Activated CD4-positive, alpha-beta T cell treated with anti-CD3 and anti-CD28 coated beads for 36 hours (primary cell): ENCODE measurements at places on chromosomes 2 and 18. TPM values are rescaled to one million over a fixed set of nuclear protein-coding genes. Genes with fewer than 3 reads are reported as not detected.
A peak's percentile ranks its signal among the peaks of the same experiment; 100 is the strongest.

GRCh38 chr2:38381381-38382143 lies 4.5 kb upstream of the ATL2 start:
- DNase-seq: no peak
- H3K4me1 ChIP-seq: peaks cover 35% of the 10 kb centered on the region
- no peak overlapping the region for H3K4me3 ChIP-seq
- no peaks in the 10 kb centered on the region for H3K27me3 ChIP-seq
- no peak overlapping the region for H3K27ac ChIP-seq

GRCh38 chr2:135132314-135132713 lies 80.2 kb downstream of the RAB3GAP1 start:
- peaks cover 56% of the 10 kb centered on the region for H3K36me3 ChIP-seq
- no peak for DNase-seq
- no peaks in the 10 kb centered on the region for H3K27me3 ChIP-seq
- H3K4me1 ChIP-seq: peaks cover 8% of the 10 kb centered on the region

DNA sequence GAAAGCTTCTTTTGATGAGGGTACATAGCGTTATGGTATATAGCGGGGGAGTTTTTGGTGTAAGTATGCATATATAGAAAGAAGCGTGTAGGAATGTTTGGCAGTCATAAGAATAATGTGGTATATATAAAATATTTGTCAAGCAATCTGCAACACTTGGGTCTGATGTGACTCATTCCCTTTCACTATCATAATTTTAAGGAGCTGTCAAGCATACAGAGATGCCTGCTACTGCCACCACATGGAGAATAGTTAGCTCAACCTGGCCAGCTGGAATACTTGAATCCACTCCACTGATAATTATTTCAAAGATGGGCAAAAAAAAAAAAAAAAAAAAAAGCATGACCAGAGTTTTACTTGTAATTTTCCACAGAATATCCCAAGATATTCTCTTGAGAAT lies 559.8 kb upstream of the REG3G start:
- no peak for DNase-seq
- no peak overlapping the region for H3K27ac ChIP-seq
- no peaks in the 10 kb centered on the region for H3K27me3 ChIP-seq
- no peaks in the 10 kb centered on the region for H3K4me1 ChIP-seq
- no peaks in the 10 kb centered on the region for H3K36me3 ChIP-seq
- no peak overlapping the region for H3K4me3 ChIP-seq

DNA sequence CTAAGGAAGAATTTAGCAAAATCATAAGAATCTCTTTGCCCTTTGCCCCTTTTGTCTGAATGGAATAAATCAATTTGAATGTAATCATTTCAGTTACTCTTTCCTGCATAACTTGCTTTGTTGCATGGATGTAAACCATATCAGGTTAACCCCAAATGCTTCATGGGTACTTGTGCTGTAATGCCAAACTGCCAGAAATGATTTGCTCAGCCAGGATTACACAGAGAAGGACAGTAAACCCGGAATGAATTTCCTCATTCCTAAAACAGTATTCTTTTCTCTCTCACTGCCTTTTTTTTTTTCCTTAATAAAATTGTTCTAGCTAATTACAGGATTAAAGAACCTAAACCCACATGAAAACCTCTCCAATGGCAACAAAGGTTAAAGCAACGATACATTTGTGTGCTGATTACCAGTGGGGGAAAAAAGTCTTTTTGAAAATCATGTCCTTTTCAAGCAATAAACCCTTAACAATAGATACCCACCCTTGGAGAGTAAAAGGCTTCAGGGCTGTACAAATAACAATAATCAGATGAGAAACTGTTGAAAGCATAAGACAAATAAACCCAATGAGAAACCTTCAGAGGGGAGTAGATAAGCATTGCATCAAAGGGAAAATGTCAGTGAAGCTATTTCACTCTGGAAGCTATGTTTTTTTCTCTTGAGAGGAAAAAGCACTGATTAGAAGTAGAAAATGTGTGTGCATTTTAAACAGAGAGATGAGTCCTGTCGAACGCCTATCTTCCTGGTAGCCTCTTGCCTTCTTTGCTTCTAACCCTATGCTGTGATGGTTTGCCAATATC lies 275.3 kb downstream of the CDH2 start:
- no peaks in the 10 kb centered on the region for H3K27me3 ChIP-seq

DNA sequence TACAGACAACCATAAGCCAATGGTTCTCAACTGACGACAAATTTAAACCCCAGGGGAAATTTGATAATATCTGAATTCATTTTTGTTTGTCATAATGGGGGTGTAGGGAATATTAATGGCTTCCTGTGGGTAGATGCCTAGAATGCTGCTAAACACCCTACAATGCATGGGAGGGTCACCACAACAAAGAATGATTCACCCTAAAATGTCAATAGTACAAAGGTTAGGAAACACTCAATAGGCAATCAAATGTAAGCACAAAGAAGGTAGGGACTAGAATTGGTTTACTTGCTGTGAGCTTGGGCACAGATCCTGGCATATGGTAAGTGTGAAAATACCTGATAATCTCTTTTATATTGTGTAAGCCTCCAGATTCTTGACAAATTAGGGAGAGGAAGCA lies 20.1 kb upstream of the FANCL start:
- H3K4me3 ChIP-seq: no peak overlapping the region
- peaks cover 3% of the 10 kb centered on the region for H3K36me3 ChIP-seq
- no peak for DNase-seq
- peaks cover 15% of the 10 kb centered on the region for H3K27me3 ChIP-seq

GRCh38 chr2:203432811-203433210 lies 102.3 kb downstream of the RAPH1 start:
- no peaks in the 10 kb centered on the region for H3K27me3 ChIP-seq
- no peak overlapping the region for H3K4me3 ChIP-seq
- DNase-seq: no peak
- H3K36me3 ChIP-seq: peaks cover 5% of the 10 kb centered on the region

The FLACC1 gene
- 0.48 TPM for total RNA-seq

DNA sequence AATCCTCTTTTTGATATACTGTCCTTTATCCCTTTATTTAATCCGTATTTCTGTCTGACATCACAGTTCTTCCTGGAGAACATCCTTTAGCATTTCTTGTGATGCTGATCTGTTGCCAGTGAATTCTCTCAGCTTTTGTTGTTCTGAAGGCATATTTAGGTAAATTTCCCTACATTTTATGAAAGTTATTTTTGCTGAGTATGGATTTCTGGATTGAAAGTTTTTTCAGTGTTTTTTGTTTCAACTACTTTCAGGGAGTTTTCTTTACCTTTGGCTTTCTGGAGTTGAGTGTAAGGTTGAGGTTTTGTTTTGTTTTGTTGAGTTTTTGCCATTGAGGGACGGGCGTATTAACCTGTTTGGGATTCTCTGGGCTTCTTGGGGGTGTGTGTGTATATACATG lies 22.5 kb downstream of the SNTG2 start:
- peaks cover 17% of the 10 kb centered on the region for H3K4me1 ChIP-seq
- no peak for DNase-seq
- no peak overlapping the region for H3K27ac ChIP-seq
- H3K36me3 ChIP-seq: no peaks in the 10 kb centered on the region
- H3K4me3 ChIP-seq: no peak overlapping the region
- peaks cover 17% of the 10 kb centered on the region for H3K27me3 ChIP-seq

The CDK15 gene
- total RNA-seq: not detected

The LIMS3 gene
- total RNA-seq: 0.18 TPM

GRCh38 chr2:16223161-16223840 lies 283.0 kb downstream of the MYCN start:
- no peak for DNase-seq
- no peaks in the 10 kb centered on the region for H3K4me1 ChIP-seq
- no peak overlapping the region for H3K27ac ChIP-seq
- no peak overlapping the region for H3K4me3 ChIP-seq
- H3K36me3 ChIP-seq: no peaks in the 10 kb centered on the region

The DNER gene
- total RNA-seq: not detected

- no peak overlapping the region for H3K27ac ChIP-seq
- no peak overlapping the region for H3K4me3 ChIP-seq
- DNase-seq: no peak
- H3K4me1 ChIP-seq: no peaks in the 10 kb centered on the region
- H3K27me3 ChIP-seq: no peaks in the 10 kb centered on the region
Observed at GRCh38 chr2:188158337-188159100, 133.2 kb upstream of the GULP1 start.

GRCh38 chr2:132255714-132256113 lies 94.0 kb upstream of the ANKRD30BL start:
- no peaks in the 10 kb centered on the region for H3K36me3 ChIP-seq
- H3K27ac ChIP-seq: no peak overlapping the region
- H3K4me3 ChIP-seq: no peak overlapping the region
- H3K27me3 ChIP-seq: peaks cover 17% of the 10 kb centered on the region
- no peak for DNase-seq

The SIX3 gene
- not detected for total RNA-seq

The LRRTM4 gene
- not detected for total RNA-seq

GRCh38 chr2:218815649-218816048 lies 16.0 kb downstream of the PRKAG3 start:
- no peak overlapping the region for H3K4me3 ChIP-seq
- peaks cover 8% of the 10 kb centered on the region for H3K27me3 ChIP-seq
- H3K36me3 ChIP-seq: no peaks in the 10 kb centered on the region
- no peak for DNase-seq
- H3K4me1 ChIP-seq: no peaks in the 10 kb centered on the region

The PXDN gene
- 0.81 TPM for total RNA-seq

DNA sequence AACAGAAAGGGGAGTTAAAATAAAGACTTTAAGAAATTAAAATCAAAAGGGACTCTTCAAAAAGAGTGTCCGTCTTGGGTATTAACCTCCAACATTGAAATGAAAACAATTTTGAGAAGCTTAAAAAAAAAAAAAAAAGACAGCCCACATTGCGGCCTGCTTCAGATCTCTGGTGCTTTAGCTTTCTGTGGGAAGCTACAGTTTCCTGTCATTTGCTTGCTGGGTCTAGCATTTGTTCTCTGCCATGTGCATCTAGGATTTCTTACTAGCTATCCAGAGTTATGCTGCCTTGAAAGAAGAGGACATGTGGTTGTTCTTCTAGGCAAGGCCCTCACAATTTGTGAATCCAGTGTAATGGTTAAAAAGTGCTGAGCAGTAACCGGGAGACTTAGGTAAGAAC lies 375.3 kb downstream of the SLC4A3 start:
- peaks cover 4% of the 10 kb centered on the region for H3K27me3 ChIP-seq
- no peaks in the 10 kb centered on the region for H3K36me3 ChIP-seq
- no peak overlapping the region for H3K4me3 ChIP-seq
- no peak for DNase-seq
- H3K4me1 ChIP-seq: no peaks in the 10 kb centered on the region
- no peak overlapping the region for H3K27ac ChIP-seq

DNA sequence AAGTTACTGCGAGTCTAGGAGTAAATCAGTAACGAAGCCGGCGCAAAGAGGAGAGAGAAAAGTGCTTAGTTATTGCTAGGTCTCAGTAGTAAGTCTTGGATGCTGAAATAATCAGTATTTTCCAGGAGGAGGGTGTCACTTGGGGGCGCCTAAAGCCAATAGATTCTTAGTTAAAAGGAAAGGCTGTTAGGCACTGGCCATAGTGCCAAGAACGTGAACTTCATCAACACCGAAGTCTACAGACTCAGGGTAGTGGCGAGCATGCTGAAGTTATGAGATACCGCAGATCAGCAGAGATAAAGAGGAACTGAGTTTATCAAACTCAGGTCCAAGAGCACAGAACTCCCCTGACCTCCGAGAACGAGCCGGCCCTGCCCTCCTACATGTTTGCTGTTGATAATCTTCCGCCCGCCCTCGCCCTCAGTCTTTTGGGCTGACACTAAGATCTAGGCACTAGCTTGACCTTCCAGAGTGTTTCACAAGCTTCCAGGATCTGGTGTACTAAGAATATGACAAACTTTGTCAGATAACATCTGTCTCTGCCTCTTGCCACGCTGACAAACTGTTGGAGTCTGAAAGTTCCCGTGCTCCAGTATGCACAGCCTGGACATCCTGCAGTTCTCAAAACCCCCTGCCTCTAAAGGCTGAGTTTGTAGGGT lies 49.2 kb downstream of the CYB5A start:
- H3K36me3 ChIP-seq: no peaks in the 10 kb centered on the region
- peaks cover 2% of the 10 kb centered on the region for H3K4me1 ChIP-seq
- H3K4me3 ChIP-seq: no peak overlapping the region
- peaks cover 6% of the 10 kb centered on the region for H3K27me3 ChIP-seq
- DNase-seq: peak; percentile 20
- no peak overlapping the region for H3K27ac ChIP-seq

The RNF144A gene
- 42.7 TPM for total RNA-seq
